ENCODE measurements at places on chromosomes 16 and 17.

GRCh38 chr17:44353672-44354331 lies 8.7 kb downstream of the GRN start:
- peak; percentile 68 for DNase-seq

DNA sequence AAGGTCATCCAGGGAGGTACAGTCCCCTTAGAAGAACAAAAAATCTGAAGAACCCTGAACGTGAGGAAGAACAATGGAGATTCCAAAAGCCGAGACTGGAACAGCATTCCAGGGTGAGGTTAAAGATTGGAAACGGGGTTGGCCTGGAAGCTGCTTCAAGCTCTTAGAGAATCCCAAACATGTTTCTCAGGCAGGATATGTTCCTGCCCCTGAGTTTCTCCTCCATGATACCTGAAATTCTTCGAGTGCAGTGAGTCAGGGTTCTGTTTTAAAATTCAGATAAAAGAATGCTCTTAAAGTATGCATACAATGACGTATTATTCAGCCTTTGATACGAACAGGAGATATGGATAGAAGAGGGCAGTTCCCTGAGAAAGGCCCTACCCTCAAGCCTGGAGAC lies 293.1 kb downstream of the HS3ST3B1 start:
- DNase-seq: no peak

DNA sequence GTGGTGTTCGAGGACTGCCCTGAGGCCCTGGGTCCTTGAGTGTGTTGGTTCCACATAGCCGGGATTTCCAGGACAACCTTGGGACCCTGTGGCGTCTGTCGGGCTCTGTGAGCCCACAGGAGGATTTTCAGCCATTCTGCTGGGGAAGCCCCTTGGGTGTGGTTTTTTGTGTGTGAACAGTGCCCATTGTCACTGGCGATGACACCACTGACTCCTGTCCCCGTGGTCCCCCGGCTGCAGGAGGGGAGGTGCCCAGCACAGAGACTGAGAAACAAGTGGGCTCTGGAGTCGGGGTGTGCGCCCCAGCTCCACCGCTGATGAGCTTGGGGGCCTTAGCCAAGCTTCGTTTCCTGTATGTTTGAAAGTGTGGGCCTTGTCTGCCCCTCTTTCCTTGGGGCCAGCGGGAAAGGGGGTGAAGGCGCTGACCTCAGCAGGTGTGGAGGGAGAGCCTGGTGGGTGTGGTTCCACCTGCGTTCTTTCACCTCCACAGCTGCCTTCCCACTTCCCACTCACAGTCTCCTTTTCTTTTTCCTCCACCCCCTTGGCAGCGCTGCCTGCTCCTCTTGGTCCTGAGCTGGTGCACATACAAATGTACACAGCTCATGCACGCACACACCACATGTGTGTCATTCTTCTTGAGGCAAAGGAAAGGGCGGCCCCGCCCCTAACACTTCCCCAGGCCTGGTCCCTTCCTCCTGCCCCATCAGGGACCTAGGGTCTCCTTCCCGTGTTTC lies 16.1 kb downstream of the MGRN1 start:
- DNase-seq: no peak

- no peak for DNase-seq
These were observed 25.1 kb upstream of the MMP2 start for GRCh38 chr16:55453909-55454308.

- no peak for DNase-seq
These were observed 6.8 kb downstream of the DNASE1L2 start for GRCh38 chr16:2243031-2243528.

Measured in GM13976 (cell line).